Activated T-cell treated with anti-CD3 and anti-CD28 coated beads for 48 hours (primary cell): ENCODE measurements at places on chromosomes 11 and 22.

- DNase-seq: no peak
These were observed 17.1 kb downstream of the APOL4 start for GRCh38 chr22:36184433-36185025.

- no peak for DNase-seq
These were observed 1.3 kb downstream of the ABTB2 start for GRCh38 chr11:34356576-34356912.

- DNase-seq: no peak
These were observed 25.5 kb downstream of the RTN4R start for GRCh38 chr22:20242393-20243175.

- no peak for DNase-seq
These were observed 79.4 kb downstream of the TMPRSS5 start for GRCh38 chr11:113626736-113627135.

DNA sequence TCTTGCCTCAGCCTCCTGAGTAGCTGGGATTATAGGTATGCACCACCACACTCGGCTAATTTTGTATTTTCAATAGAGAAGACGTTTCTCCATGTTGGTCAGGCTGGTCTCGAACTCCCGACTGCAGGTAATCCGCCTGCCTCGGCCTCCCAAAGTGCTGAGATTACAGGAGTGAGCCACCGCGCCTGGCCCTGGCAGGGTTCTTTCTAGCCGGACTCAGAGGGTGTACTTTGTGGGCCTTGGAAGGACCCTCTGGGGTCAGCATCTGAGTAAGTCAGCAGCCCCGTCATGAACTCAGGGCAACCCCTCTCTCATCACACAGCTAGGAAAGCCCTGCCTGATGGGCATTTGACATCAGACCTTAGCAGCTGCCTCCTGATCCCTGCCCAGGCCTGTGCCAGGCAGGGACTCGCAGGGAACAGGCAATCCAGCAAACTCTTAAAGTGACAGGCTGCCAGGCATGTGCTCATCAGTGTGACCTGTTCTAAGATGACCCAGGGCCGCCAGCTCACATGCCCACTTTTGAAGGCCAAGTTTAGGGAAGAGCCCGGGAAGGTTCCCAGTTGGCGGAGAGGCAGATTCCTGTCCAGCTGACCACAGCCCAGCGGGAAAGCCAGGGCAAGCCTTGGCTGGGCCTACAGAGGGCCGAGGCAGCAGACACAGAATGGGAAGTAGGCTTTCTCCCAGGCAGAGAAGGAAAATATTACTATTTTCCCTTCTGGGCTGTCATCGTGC, 92.9 kb downstream of the MORC2 start:
- no peak for DNase-seq

GRCh38 chr11:106012744-106013143, 9.3 kb downstream of the MSANTD4 start:
- no peak for DNase-seq

DNA sequence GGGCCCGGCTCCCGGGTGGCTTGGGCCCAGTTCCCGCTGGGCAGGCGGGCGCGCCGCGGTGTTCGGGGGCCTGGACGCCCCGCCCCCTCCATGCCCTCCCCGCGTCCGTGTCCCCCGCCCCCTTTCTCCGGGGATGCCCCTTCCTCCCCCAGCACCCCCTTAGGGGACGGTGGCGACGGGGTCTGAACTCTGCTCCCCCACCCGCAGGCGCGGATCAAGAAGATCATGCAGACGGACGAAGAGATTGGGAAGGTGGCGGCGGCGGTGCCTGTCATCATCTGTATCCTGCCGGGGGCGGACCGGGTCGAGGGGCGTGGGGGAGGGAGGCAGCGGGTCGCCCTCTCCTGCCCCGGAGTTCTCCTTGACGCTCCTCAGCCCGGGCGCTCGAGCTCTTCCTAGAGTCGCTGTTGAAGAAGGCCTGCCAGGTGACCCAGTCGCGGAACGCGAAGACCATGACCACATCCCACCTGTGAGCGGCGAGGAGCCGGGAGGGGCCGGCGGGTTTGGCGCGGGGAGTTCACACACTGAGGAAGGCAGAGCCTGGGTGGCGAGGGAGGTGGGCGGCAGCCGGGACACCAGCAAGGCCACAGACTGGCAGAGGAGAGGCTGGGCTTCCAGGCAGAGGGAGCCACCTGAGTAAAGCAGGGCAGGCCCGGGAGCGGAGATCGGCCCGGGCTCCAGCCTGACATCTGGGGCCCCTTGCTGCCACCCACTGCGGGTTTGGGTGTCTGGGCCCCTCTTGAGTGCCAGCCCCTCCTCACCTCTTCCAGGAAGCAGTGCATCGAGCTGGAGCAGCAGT, 546 bp downstream of the DRAP1 start:
- peak; percentile 52 for DNase-seq

DNA sequence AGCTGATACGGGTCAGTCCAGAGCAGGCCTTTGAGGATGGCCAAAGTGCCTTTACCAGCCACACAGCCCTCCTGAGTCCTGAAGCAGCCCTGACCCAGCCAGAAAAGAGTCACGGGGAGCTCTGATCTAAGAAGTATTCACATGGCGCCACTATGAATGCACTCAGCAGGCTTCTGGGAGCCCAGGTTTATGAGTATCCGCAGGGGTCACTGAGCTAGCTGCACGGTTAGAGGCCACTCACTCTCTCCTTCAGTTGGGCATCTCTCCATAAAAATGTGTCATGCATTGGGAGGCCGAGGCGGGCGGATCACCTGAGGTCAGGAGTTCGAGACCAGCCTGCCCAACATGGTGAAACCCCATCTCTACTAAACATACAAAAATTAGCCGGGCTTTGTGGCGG, 10.3 kb downstream of the KIAA1671 start:
- DNase-seq: no peak

- DNase-seq: no peak
These were observed 178.4 kb upstream of the E2F8 start for GRCh38 chr11:19419021-19419750.

- no peak for DNase-seq
These were observed 197.5 kb downstream of the C11orf87 start for GRCh38 chr11:109619498-109619897.

DNA sequence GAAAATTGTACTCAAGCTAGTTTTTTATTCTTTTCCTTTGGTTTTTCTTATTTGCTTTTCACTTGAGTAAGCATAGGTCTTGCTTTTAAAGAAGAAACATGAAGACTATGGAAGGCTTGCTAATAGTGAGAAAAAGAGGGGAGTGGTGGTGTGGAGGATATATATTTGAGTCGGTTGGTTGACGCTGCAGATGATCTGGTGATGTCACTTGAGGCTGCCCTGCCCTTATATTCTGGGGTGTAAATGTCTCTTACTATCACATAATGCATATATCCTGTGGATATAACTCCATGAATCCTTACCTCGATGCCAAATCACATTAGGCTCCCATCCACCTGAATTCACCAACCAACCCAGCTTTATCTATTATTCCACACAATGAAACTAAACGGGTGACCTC, 2.9 kb downstream of the GRIA4 start:
- DNase-seq: no peak

DNA sequence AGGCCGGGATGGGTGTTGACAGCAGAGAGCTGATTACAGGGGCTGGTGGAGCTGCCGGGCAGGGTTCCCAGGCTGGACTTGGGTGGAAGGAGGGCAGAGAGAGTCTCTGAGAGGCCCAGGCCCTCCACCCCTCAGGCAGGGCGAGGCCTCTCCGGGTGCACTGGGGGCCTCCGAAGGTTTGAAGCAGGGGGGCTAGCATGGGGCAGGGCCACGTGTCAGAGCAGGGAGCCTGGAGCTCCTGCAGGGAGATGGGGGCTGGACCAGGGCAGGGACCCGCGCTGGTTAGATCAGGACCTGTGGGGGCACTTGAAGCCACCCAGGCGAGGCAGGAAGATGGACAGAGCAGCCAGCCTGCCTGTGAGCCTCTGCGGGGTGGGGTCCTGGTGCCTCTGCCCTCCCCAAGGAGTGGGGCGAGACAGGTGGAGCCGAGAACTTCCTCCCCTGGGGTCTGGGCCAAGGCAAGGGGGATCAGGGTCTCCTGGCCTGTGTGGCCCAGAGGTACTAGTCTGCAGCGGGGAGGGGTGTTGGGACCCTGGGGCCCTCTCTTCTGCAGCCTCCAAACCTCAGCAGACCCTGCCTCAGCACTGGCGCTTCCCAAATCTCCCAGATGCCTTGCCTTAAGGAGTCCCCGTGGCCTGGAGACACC, 911 bp downstream of the PANX2 start:
- no peak for DNase-seq

DNA sequence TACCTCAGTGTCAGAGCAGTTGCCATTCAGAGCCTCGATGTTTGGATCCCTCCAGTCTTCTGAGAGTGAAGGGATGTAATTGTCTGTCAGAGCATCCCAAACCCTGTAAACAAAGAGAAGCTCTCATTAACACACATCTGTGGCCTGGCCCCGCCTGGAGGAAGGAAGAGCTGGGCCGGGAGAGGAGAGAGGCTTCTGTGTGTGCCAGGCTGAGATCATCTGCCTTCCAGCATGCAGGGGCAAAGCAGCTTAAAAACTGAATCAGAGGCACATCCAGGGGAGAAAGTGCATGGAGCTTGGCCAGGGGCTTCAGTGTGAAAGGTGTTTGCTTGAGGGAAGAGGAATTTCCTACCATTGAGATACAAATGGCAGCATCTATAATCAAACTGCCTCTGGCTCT, 14.5 kb downstream of the FEZ1 start:
- DNase-seq: no peak

DNA sequence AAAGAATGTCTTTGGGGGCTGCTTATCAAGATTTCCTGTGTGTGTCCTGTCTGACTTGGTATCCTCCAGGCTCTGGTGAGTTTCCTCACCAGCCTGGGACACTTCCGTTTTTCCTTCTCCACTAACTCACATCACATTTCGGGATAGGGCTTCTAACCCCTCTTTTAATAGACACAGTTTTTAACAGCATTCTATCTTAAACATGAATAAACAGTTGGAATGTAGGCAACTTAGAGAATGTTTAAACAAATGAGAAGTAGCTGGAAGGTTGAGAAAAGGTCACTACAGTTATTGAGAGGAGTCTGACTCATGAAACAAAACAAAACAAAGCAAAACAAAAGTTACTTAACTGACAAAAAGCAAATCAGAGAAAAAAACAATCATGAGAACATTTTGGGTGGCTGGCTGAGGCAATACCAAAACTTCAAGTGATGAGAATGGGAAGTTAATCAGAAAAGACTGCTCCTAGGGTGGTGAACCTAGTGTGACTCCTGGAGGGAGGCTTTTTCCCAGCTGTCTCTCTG, 64.7 kb upstream of the CTSC start:
- DNase-seq: no peak

GRCh38 chr11:100719362-100719761, 32.3 kb downstream of the ARHGAP42 start:
- no peak for DNase-seq

DNA sequence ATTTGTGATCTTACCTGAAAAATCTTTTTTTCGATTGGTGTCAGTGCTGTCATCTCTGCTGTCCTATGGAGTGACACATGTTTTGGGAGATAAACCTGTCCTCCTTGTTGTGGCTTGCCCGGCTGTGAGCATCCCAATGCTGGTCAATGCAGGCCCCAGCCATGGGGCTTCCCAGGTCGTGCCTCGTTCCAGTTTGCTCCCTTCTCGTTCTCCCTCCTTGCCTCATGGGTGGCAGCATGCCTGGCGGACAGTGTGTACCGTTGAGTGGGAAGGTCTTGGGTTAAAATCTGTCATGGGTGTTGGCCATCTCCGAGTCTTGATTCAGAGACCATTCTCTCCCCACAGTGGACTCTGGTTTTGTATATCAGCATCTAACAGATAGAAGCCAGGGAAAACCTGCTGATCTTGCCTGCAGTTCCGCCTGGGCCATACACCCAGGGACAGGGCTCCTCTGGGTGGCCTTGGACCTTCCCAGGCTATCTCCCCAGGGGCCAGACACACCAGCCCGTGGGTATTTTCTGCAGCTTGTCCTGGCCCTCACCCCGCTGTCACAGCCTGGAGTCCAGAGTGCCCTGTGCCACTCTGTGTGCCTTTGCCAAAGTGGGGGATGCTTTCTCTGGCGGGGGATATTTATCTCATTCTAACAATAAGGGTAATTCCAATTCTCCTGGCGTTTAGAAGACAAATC, 208.1 kb downstream of the TBC1D22A start:
- DNase-seq: no peak

DNA sequence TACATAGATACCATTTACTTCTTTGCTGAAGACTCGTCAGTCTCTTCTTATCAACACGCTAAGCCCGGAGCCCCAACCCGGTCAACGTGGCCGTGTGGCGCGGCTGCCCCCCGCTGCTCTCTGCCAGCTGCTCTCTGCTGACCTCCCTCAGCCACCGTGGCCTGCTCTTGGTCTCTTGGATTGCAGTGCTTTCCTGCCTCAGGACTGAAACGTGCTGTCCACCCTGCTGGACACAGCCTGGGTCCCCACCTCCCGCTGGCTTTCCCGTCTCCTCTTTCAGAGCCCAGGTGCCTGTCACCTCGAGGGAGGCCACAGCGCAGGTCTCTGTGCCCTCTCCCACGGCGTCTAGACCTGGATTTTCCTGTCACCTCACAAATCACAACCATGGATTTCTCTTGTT, 388.1 kb upstream of the B3GAT1 start:
- no peak for DNase-seq

- DNase-seq: no peak
These were observed 247.5 kb upstream of the ZBED5 start for GRCh38 chr11:11105361-11105760.

DNA sequence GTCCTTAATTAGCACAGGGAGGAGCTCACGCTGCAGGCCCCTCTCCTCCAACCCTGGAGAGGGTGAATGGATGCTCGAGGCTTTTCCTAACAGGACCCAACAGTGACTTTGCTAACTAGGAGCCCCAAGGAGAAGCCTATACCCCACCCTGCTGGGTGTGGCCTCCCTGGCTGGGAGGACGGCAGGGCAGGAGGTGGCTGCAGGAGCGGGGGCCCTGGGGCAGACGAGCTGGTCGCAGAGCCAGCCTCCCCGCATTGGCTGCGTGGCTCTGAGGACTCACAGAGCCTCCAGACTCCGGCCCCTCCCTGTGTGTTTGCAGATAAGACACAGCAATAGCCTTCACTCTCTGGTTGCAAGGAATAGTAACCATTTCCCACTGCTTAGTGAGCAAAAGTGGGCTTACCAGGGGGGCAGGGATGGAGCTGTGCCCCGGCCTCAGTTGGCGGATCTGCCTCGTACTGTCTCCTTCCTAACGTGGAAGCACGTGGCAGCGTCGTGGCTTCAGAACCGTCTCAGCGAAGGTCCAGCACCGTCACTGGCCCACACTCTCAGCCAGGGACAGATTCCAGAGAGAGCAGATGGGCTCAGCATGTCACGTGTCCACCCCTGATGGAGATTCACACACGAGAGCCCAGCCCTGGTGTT, 1087.5 kb downstream of the BRD1 start:
- no peak for DNase-seq

- DNase-seq: no peak
These were observed 21.6 kb upstream of the SYT12 start for GRCh38 chr11:67001332-67001731.

GRCh38 chr11:62707277-62707861, at the start of the genes BSCL2 and GNG3:
BSCL2 (minus strand) TSS chr11:62707424; CDS start chr11:62707195, 229 bp downstream.
GNG3 (plus strand) TSS chr11:62707676; CDS start chr11:62708296, 620 bp downstream.
- no peak for DNase-seq

DNA sequence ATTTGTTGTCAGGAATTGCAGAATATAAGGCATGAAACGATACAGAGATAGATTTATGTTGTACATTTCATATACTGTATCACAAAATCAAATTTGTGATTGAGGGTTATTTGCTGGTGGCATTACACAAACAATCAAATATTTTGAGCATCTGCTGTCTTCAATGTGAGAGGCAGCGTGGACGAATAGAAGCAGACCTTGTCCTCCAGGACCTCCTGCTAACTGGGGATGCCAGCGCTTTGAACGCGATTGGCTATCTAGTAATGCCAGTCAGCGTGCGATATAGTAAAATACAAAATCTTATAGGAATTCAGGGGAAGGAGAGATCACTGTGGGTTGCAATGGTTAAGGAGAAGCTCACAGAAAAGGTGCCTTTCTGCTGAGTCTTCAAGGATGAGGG, 631 bp upstream of the SNX19 start:
- DNase-seq: no peak
